ENCODE measurements at places on chromosomes 7 and 10.

DNA sequence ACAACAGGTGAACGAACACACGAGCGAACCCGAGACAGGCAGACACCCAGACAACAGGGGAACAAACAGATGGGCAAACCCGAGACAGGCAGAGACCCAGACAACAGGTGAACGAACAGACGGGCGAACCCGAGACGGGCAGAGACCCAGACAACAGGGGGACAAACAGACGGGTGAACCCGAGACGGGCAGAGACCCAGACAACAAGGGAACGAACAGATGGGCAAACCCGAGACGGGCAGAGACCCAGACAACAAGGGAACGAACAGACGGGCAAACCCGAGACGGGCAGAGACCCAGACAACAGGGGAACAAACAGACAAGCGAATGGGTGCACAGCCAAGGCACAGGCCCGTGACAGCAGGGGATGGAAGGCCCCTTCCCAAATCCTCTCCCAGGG is 264.7 kb downstream of the ELFN1 start:
- DNase-seq, result no peak

- DNase-seq, result peak; percentile 6
Observed at GRCh38 chr10:95601116-95601719, 40.0 kb upstream of the SORBS1 start.

GRCh38 chr7:67393903-67394302 is 397.3 kb downstream of the TYW1 start:
- DNase-seq, result no peak

DNA sequence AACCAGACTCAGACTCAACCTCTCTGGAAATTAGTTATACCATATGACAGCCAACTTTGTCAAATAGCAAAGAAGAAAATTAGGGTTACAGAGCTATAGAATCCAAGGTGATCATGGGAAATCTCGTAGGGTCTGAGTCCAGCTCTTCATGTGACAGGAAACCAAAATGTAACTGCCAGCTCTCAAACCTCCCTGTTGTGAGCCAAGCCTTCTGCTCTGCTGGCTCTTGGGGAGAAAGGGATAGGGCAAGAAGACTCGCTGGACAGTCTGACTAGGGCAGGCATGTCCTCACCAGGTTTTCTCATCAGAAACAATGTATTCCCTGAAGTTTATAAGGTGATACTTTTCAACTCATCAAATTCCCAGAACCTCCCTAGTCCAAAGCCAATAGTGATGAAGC is 63.0 kb downstream of the CDHR3 start:
- DNase-seq, result no peak

DNA sequence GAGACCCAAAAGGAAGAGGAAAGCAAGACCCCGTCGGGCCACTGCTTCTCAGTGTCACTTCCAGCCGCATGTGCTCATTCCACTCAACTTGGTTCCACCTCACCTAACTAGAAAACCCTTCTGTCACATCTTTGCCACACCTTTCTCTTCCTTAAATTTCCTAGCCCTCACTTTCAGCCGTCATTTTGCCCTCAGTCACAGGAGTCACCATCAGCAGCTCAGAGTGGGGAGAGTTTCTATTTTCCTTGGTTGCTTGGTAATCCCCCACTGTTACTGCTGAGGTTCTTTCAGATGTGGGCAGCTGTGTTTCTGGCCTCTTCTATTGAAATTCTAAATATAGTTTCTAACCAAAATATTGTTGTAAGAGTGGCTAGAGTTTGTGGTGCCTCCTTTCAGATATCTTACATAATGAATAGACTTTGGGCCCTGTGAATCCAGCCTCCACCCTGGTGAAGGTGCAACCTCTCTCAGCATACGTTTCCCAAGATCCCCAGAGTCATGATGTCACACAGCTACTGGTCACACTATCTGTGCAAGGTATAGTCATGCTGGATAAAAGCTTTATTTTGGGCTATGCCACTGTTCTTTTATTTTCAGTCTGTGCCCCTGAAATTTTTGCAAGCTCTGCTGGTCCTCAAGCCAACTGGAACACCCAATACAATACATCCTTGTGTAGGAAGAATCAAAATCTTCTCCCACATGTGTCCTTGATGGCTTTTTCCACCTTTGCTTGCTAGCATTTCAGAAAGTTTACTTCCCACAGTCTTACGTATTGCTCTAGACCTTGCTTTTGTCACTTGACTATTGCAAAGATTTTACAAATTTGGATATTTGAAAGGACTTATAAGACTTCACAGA is 9.2 kb downstream of the AGBL3 start:
- DNase-seq, result no peak

DNA sequence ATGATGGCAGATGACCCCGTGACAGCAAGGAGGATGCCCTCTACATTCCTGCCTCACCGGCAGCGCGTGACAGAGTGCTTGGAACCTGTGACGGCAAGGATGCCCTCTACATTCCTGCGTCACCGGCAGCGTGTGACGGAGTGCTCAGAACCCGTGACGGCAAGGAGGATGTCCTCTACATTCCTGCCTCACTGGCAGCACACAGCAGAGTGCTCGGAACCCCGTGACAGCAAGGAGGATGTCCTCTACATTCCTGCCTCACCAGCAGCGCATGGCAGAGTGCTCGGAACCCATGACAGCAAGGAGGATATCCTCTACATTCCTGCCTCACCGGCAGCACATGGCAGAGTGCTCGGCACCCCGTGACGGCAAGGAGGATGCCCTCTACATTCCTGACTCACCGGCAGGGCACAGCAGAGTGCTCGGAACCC is 231.0 kb downstream of the DIP2C start:
- DNase-seq, result no peak

DNA sequence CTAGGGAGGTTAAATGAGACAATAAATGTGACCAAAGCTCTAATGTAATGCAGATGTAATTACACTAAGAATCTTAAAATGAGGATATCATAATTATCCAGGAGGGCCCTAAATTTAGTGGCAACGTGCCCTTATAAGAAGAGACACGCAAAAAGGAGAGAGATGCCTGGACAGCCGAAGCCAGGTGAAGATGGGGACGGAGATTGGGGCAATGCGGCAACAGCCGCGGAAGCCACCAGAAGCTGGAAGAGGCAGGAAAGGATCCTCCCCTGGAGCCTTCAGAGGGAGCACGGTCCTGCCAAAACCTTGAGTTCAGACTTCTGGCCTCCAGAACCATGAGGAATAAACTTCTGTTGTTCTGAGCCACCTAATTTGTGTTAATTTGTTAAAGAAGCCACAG is 25.3 kb upstream of the C10orf71 start:
- DNase-seq, result no peak

- DNase-seq, result no peak
Observed at GRCh38 chr7:88328787-88329186, 22.1 kb upstream of the STEAP4 start.
